ENCODE measurements at places on chromosomes 13 and 19. TPM values are rescaled to one million over a fixed set of nuclear protein-coding genes. Genes with fewer than 3 reads are reported as not detected.

DNA sequence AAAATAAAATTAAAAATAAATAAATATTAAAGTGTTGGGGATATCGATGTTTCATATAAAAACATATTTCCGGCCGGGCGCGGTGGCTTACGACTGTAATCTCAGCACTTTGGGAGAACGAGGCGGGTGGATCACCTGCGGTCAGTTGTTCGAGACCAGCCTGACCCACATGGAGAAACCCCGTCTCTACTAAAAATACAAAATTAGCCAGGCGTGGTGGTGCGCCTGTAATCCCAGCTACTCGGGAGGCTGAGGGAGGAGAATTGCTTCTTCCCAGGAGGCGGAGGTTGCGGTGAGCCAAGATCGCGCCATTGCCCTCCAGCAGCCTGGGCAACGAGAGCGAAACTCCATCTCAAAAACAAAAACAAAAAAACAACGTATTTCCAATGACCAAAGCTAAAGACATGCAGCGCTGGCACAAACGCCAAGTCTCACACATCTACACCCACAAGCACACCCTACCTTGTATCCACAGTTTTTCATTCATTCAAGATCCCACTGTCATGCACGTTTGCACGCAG, 907 bp downstream of the ZNF569 start:
- no peak for DNase-seq

DNA sequence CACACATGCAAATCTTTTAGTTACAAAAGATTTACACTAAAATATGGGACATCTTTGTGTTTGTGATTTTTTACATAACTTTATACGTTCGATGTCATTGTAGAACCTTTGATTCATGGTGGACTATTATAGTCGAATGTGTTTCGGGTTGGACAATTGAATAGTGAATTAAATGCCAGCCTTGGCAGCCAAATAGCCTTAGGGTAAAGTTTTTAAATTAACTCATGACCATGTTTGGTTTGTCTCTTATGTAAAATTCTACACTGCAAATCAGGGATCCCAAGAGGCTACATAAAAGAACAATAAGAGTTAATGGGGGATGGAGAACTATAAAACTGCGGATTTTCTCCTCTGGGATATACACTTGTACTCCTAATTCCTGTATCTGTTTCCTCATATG, 1735.6 kb upstream of the SPRY2 start:
- no peak for DNase-seq

DNA sequence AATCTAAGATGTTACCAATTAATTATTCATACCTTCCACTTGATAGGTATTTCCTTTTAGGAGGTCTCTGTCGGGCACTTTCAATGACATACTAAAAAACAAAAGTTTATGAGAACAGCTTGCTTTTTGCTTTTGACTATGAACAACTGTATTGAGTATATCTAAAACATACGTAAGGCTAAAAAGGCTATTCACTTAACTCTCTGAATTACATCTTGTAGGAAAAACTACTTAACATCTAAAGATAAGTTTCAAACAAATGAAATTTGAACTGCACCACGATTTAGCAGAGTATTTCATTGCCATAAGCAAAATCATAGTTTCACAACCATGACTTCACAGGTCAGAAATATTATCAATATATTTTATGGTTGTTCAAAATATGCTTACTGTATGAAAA, 11.6 kb downstream of the SUPT20H start:
- DNase-seq, result no peak

- no peak for DNase-seq
Measured at GRCh38 chr13:91214031-91214430, 133.5 kb upstream of the MIR17HG start.

DNA sequence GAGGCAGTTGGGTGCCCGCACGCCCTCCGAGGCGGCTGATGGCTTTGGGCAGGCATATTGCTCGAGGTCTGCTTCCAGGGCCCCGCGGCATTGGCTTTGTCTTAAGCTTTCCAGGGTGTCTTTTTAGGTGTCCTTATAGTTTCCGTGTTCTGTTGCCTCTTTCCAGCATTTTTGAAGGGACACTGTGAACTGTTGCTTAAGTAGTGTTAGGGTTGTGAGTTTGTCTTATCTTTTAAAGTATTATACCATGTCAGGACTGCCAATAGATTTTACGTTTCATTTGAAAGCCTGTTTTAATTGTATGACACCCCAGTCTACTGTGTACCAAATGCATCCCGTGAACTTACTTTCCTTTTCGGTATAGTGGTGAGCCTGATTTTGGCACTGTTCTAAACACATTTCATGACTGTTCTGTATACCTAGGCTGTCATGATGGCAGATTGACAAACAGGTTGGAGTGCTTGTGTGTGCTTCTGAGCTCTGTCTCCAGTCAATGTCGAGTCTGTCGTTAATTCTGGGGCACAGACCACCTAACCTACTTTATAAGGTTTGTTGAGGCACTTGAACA, 656 bp downstream of the PCCA start:
- DNase-seq, result peak; percentile 21

DNA sequence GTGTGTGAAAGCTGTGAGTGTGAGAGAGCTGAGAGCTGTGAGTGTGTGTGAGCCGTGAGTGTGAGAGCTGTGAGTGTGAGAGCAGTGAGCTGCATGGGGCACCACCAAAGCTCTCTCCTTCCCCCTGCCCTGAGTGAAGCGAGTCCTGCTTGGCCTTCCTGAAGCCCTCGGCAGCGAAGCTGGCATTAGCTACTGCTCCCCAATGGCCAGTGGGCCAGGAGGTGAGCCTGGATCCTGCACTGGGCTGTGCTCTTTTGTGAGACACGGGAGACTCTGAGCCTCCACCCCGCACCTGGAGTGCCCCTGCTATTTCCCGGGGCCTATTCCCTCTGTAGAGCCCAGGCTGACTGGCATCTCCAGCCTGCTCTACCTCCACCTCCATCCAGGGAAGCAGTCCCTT, 51.5 kb downstream of the HSPH1 start:
- DNase-seq, result no peak

DNA sequence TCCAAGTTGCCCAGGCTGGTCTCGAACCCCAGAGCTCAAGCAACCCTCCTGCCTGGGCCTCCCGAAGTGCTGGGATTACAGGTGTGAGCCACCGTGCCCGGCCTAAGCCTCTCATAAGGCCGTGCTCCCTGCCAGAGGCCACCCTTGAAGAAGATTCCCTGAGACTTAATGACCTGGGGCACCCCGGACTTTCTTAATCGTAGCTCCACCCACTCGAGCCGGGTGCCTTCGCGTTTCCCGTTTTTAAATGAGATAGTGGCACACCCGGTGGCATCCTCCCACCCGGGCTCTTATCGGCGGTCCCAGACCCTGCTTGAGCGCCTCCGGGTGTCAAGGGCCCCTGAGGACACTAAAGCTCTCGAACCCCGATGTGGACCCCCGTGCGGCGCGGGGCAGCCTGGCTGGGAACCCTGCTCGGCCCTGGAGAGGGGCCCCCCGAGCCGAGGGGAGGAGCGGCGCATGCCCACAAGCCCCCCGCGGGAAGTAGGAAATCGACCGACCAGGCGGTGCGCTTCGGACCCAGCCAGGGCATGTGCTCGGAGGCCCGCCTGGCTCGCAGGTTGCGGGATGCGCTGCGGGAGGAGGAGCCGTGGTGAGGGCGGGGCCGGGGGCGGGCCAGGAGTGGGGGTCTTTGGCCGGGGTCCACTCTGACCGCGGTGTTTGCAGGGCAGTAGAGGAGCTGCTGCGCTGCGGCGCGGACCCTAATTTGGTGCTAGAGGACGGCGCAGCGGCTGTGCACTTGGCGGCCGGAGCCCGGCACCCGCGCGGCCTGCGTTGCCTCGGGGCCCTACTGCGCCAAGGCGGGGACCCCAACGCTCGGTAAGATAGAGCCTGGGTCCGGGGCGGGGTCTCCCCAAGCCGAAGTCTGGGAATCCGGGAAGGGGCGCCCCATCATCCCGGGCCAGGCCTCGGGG, at the start of gene ANKLE1:
ANKLE1 (plus strand) TSS at position 511 of the 914 bp plus-strand sequence; CDS start at position 531, 20 bp downstream.
- DNase-seq, result no peak

GRCh38 chr13:74015137-74015536, 119.1 kb downstream of the KLF12 start:
- DNase-seq, result no peak

- no peak for DNase-seq
Measured at GRCh38 chr13:80336370-80336769, 4.6 kb downstream of the SPRY2 start.

DNA sequence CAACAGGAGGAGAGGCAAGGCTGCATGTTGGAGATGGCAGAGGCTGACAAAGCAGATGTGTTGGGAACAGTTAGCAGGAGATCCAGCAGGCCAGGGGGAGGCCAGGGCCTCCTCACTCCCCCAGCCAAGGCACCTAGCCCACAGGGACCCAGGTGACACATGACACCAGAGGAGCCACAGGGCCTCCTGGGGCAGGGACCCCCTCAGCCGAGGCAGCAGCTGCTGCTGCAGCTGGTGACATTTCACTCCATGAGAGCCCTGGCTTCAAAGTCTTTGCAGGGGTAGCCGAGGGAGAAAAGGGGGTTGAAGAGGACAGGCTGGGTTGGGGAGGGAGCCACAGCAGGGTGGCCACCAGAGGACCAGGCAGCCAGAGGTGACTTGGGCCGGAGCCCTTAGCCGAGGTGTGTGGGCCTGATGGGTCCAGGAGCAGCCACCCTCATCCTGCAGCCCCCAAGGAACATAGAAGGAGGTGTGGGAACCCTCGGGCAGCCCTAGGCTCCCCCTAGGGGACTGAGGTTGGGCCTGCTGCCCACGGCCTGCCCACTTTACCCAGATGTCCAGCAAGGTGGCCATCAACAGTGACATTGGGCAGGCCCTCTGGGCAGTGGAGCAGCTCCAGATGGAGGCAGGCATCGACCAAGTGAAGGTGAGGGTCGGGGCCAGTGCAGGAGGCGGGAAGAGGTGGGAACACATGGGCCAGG, at the start of gene GNG14:
GNG14 (plus strand) TSS at position 503 of the 701 bp plus-strand sequence; CDS start at position 554, 51 bp downstream.
- DNase-seq, result no peak

DNA sequence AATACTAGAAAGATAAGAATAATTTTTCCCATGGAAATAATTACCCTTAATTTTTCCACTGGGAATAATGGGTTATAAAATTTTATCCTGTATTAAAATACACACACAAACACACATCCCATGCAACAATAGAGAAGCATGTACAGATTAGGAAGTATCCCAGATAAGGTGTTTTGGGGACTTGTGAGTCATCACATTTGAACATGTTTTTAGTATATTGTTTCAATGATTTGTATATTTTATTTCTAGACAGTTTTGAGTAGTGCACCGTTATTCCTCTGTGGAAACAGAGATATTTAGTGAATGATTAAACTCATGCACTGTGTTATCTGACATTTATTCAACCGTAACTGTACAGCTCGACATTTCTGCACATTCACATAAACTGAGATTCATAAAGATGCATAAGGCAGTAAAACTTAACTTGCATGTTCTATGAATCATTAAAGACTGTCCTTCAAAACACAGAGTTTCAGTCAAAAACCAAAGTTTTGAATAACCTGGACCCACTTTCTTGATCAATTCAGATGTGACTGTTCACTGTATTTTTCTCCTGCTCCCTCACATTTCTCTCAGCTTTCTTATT, 30.1 kb downstream of the KLF12 start:
- DNase-seq, result no peak

- DNase-seq, result peak; percentile 78
Measured at GRCh38 chr19:55452749-55453346, 8.6 kb downstream of the ISOC2 start.

- DNase-seq, result no peak
Measured at GRCh38 chr19:39212375-39212742, 8.3 kb upstream of the SYCN start.

- no peak for DNase-seq
Measured at GRCh38 chr19:1001538-1002166, 1.4 kb downstream of the GRIN3B start.

DNA sequence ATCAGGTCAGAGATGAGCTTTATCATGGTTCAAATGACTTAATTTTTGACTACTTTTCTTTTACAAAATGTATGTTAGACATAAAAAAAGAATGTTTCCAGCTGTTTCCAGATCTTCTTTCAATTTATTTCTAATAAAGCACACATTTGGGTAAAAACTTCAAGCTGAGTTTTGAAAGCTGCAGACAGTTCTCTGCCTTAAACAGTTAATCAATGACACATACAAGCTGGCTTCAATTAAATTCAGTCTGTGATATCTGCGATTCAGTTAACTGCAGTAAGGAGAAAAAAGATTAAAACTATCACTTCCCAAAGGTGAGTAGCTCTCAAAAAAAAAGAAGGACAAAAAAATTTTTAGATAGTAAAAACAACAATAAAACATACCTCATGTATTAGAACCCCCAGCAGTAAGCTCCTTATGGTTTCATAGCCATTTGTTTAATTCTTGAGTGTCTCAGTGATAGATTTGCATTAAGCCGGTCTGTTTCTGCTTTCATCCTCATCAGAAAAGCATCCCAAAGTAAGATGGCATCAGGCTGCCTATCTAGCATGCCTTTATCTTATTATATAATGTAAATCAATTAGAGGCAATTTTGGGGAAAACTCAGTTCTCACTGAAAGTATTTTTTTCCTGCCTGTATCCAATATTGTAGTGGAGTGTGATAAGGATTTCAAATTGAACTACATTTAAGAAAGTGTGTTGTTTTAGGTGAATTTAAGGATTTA, 81.8 kb upstream of the STARD13 start:
- DNase-seq, result no peak

DNA sequence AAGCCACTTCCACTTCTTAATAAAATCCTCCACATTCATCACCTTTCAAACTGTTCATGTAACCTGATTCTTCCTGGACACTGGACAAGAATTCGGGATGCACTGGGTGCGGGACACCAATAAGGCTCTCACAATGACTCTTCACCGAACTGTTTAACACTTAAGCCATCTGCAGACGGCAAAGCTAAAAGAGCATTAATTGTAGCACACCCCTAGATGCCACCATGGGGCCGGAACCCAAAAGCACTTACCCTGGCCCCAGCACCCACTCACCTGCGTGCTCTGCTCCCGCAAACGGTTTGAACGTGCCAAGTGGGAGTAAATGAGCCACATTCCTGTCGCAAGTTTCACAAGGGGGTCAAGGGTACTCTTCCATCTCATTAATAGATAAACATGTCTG, 254.3 kb upstream of the PRR20A start:
- DNase-seq, result no peak

DNA sequence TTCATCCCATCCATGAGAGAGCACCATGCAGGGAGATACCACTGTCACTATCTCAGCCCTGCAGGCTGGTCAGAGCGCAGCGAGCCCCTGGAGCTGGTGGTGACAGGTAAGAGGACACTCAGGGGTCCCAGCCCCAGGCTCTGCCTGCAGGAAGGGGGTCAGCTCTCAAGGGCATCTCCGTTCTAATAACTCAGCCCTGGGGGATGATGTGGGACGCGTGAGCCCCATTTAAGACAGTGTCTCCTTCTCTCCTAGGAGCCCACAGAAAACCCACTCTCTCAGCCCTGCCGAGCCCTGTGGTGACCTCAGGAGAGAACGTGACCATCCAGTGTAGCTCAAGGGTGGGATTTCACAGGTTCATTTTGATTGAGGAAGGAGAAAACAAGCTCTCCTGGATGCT, 15.5 kb upstream of the KIR3DL3 start:
- DNase-seq, result no peak

DNA sequence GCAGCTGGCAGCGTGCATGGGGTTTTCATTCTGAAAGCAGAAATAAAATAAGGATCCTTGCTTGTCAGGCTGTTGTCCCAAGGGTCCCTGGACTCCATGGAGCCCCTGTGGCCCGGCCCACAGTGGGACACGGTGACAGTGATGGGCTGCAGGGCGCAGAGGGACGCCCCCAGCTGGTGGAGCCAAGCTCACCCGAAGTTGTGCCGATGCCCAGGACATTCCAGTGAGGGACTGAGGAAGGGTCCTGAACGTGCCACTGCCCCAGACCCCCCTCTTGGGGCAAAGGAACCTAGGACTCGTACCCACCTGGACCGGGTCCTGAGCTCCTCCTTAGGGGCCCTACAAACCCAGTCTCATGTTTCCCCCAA, 35.0 kb downstream of the MYO9B start:
- DNase-seq, result no peak

Gene STAP2
- polyA plus RNA-seq, result 28.8 TPM

Gene WDR87
- 0.01 TPM for polyA plus RNA-seq

Gene ZNF85
- 19.3 TPM for polyA plus RNA-seq

Gene RPL18A
- polyA plus RNA-seq, result 830 TPM

Gene PSPN
- 2.9 TPM for polyA plus RNA-seq

Data from right renal pelvis (tissue), 4 donors.